A549 treated with dexamethasone at 1 μM for 4 hours (cell line): ENCODE measurements at places on chromosomes 2 and 18. TPM values are rescaled to one million over a fixed set of nuclear protein-coding genes. Genes with fewer than 3 reads are reported as not detected.

The BIN1 gene
- 30.3 to 35.7 TPM (median 35.0 TPM) in 5 replicates for total RNA-seq

The CD8A gene
- 0.28 to 0.51 TPM (median 0.30 TPM) in 5 replicates for total RNA-seq

The RALB gene
- 58.0 to 67.7 TPM (median 63.6 TPM) in 5 replicates for total RNA-seq

The VWC2L gene
- total RNA-seq, result not detected in 5 replicates

The IL18R1 gene
- 1.1 to 1.4 TPM (median 1.2 TPM) in 5 replicates for total RNA-seq

The NRP2 gene
- total RNA-seq, result 79.1 to 143 TPM (median 133 TPM) in 5 replicates

The UBXN4 gene
- 33.0 to 43.4 TPM (median 38.7 TPM) in 5 replicates for total RNA-seq

The PAX3 gene
- not detected in 5 replicates for total RNA-seq

The CD207 gene
- 0.05 to 0.08 TPM (median 0.07 TPM) in 3 of 5 replicates, not detected in the others for total RNA-seq

The PTH2R gene
- total RNA-seq, result not detected in 5 replicates

The KANSL1L gene
- total RNA-seq, result 0.52 to 1.1 TPM (median 0.67 TPM) in 5 replicates

The SNED1 gene
- total RNA-seq, result 0.62 to 1.4 TPM (median 1.00 TPM) in 5 replicates

The TTC39C gene
- total RNA-seq, result 17.2 to 22.7 TPM (median 20.3 TPM) in 5 replicates

The AKAIN1 gene
- total RNA-seq, result not detected in 5 replicates

The HTR2B gene
- total RNA-seq, result 0.04 TPM in 1 of 5 replicates, not detected in the others

The SIX3 gene
- 2.0 to 3.7 TPM (median 3.3 TPM) in 5 replicates for total RNA-seq

The CFAP65 gene
- total RNA-seq, result 0.21 to 0.27 TPM (median 0.22 TPM) in 5 replicates

The STAT4 gene
- total RNA-seq, result 3.9 to 5.7 TPM (median 4.8 TPM) in 5 replicates

The HSPD1 gene
- 580 to 664 TPM (median 637 TPM) in 5 replicates for total RNA-seq

The CAPN10 gene
- 14.6 to 25.0 TPM (median 22.2 TPM) in 5 replicates for total RNA-seq

The MREG gene
- total RNA-seq, result 3.9 to 5.0 TPM (median 4.4 TPM) in 5 replicates

The PRKD3 gene
- total RNA-seq, result 9.5 to 17.0 TPM (median 14.7 TPM) in 5 replicates

The PLEK gene
- not detected in 5 replicates for total RNA-seq

The EPG5 gene
- total RNA-seq, result 3.3 to 4.9 TPM (median 4.1 TPM) in 5 replicates

The ZBTB14 gene
- total RNA-seq, result 6.9 to 8.2 TPM (median 7.6 TPM) in 5 replicates

The GKN2 gene
- 1.5 to 2.9 TPM (median 2.0 TPM) in 5 replicates for total RNA-seq

The TWIST2 gene
- 8.1 to 12.9 TPM (median 12.3 TPM) in 5 replicates for total RNA-seq

The EFR3B gene
- 7.9 to 11.1 TPM (median 10.0 TPM) in 5 replicates for total RNA-seq
